ENCODE measurements at places on chromosomes 16 and 17. TPM values are rescaled to one million over a fixed set of nuclear protein-coding genes. Genes with fewer than 3 reads are reported as not detected.

DNA sequence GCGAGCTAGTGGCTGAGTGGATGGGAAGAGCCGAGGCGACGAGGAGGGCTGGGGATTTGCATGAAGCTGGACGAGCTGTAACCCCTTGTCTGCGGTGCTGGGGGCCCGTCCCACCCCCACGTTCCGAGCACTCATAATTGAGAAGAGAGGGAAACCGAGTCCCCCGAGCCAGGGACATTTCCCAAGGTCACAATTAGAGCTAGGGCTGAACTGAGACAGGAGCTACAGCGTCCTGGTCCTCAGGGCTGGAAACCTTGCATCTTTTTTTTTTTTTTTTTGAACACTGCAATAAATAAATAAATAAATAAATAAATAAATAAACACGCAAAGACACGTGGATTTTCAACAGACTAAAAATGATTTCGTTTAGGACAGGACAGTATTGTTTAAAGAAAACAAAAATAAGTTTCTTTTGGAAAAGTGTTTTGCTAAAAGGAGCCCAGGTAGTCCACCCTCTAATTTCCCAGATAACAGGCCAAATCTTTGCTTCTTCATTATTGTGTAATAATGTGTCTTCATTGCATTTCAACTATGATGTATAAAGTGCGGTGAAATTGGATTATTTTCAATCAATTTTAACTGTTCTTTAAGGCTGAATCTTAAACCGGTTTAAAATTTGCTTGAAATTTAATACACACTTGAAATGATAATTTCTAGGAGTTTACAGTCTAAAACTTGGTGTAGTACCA is 992 bp downstream of the GDPD1 start:
- no peak for DNase-seq

The DNAH17 gene
- not detected for total RNA-seq

The SLC4A1 gene
- total RNA-seq = not detected

The AURKB gene
- total RNA-seq = not detected

The PRR29 gene
- 1.6 TPM for total RNA-seq

DNA sequence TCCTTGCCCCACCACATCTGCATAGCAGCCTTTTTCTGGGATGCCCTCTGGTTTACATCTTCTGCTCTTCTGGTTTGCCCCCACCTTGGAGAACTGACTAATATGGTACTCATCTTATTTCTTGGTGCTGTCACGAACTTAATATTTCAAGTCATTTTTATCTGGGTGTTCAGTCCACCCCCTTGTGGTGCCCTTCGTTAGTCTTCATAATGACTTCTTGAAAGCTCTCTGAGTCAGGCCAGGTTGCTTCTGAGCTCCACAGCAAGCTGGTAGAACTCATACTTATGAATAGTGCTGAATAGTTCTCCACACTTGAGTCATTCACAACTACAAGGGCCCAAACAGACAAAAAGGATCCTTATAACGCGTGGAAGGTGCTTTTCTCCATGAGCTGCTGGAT is 35.8 kb upstream of the TEKT3 start:
- DNase-seq = no peak

The SOST gene
- total RNA-seq = not detected

The PDILT gene
- not detected for total RNA-seq
